Activated T-helper 1 cell treated with anti-CD3 and anti-CD28 coated beads, Interleukin-12 subunit alpha, Interleukin-12 subunit beta, Interleukin-2, Interleukin-4 antibody, amounts not matched to agents 30 ng/mL and 10 ng/mL and 1 ng/mL, durations not matched to agents 14 hours and 24 hours and 36 hours (primary cell): ENCODE measurements at places on chromosomes 7 and 10. TPM values are rescaled to one million over a fixed set of nuclear protein-coding genes. Genes with fewer than 3 reads are reported as not detected.
A peak's percentile ranks its signal among the peaks of the same experiment; 100 is the strongest.

GRCh38 chr7:92058040-92058439 is 76.2 kb downstream of the CYP51A1 start:
- DNase-seq = no peak

GRCh38 chr10:91452063-91452462 is 41.9 kb downstream of the HECTD2 start:
- no peak for DNase-seq

GRCh38 chr10:102009801-102010425 is 46.1 kb downstream of the ARMH3 start:
- DNase-seq = peak; percentile 41

DNA sequence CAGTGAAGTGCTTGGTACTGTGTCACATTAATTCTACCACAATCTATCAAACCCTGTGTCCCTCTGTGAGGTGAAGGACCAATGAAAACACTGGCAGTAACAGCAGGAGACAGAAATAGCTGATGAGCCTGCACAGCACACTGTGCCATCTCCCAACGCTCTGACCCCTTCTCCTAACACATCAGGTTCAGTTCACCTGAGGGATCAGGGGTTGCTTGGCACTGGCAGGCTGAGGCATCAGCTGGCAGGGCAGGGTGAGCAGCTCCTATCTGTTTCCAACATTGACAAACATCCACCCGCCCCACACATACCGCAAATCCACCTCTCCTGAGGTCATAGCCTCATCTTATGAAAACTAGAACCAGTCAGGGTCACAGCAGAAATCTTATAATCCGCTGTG is 120.9 kb downstream of the ICA1 start:
- no peak for DNase-seq

- no peak for DNase-seq
Measured at GRCh38 chr7:8136051-8136730, 125.8 kb downstream of the ICA1 start.

OPALIN gene
- not detected in 2 replicates for total RNA-seq

PAPOLB gene
- total RNA-seq = not detected in 2 replicates

PON3 gene
- not detected in 2 replicates for total RNA-seq

NUDT1 gene
- 74.9 TPM in 2 replicates for total RNA-seq
